ENCODE measurements at places on chromosomes 2 and 18.

DNA sequence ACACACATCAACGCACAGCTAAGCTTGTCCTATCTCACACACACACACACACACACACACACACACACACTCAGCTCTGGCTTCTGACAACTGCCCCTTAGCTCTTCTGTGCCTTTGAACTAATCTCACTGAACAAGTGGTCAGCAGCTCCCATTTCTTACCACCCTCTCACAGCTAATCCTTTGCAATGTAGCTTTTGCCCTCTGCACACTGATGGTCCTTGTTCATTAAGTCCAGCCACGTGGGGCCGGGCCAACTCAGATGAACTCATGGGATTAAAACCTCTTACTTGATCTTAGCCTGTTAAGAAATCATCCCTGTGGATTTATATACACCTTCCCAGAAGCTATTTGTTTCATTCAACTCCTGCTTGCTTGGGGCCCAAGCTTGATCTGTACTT, 36.6 kb downstream of the DPYSL5 start:
- DNase-seq = no peak

DNA sequence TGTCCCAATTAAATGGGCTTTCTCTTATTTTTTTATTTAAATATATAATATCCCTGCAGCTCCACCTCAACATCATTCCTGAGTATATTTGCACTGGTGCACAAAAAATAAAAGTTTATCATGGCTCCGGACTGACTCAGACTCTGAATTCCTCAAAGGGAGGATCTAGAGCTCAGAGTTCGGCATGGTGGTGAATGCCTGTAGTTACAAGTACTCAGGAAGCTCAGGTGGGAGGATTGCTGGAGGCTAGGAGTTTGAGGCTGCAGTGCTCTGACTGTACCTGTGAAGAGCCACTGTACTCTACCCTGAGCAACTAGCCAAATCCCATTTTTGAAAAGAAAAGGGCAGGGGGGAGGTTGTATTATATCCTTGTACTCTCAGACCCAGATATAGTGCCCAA, 52.8 kb upstream of the NRXN1 start:
- DNase-seq = no peak

DNA sequence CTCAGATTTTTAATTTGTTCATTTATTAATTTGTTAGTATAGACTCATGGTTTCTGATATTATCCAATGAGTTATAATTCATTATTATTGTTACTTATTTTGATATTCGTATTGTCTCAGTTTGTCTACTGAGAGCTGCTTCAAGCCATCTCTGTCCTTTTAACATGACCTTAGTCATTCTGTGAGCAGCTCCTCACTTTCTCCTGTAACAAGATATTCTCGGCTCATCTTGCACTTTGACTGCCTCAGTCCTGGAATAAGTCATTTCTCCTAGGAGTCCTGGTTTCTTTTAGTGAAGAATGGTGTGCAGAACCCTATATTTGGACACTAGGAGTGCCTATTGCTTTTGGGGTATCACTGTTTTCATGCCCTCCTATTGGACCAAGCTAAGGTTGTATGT, 13.2 kb downstream of the ASB1 start:
- no peak for DNase-seq

DNA sequence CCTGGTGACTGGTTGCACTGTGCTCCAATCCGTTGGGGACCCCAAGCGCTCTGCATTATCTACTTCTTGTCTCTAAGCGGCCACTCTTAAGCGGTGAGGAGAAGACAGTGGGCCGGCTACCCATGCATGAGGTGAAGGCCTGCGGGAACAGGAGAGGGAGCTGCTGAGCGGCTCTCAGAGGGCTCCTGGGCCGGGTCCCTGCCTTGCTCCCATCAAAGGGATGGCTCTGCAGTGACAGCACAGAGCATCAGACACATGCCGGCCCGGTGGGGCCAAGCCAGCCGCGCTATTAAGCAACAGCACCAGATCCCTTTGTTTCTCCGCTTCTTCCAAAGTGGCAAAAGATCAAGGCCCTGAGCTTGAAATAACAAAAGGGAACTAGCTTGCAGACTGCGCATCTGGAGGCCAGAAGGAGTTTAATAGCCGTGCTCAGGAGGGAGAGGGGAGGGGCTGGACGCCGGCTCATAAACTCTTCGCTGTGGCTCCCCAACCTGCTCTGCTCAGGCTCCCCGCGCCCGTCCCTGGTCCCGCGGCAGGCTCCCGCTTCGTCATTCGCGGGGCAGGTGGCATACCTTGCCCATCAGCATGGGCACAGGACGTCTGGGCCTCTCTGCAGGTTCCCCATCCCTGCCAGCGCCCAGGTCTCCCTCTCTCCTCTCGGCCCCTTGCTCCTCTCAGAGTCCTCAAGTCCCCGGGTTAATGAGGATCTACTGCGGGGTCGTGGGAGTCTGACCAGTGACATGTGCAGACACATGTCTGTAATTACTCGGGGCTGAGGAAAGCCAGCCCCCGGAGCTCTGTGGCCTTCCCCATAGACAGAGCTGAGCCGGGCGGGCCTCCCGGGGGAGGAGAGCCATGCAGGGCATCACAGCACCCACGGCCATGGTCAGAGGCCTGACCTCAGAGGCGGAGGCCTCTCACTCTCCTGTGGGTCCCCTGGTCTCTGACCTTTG, 96.7 kb downstream of the ASB1 start:
- DNase-seq = no peak
